ENCODE measurements at places on chromosomes 11 and 22.

GRCh38 chr22:27803841-27804415 is 2.4 kb upstream of the MN1 start:
- no peak for DNase-seq

- DNase-seq = no peak
Measured at GRCh38 chr11:127006311-127006710, 5.7 kb upstream of the KIRREL3 start.

GRCh38 chr22:23709107-23709506 is 18.3 kb downstream of the RGL4 start:
- DNase-seq = no peak

GRCh38 chr22:25774575-25775026 is 32.6 kb downstream of the MYO18B start:
- no peak for DNase-seq

GRCh38 chr22:19122752-19123492 is 710 bp upstream of the DGCR2 start:
- no peak for DNase-seq

DNA sequence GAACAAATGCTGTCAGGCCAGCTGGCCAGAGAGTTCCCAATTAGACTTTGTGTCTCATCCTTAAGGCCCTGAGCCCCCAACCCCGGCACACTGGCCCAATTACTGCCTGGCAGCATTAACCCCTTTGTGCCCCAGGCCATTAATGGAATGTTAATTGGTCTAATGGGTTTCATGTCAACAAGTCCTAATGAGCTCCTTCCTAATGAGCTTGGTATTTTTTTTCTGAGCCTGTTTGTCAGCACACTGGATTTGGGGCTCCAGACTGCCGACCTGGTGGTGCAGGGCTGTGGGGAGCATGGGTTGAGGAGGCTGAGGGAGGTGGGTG is 148.8 kb downstream of the FEZ1 start:
- no peak for DNase-seq
